ENCODE measurements at places on chromosomes 5 and 9. TPM values are rescaled to one million over a fixed set of nuclear protein-coding genes. Genes with fewer than 3 reads are reported as not detected.

DNA sequence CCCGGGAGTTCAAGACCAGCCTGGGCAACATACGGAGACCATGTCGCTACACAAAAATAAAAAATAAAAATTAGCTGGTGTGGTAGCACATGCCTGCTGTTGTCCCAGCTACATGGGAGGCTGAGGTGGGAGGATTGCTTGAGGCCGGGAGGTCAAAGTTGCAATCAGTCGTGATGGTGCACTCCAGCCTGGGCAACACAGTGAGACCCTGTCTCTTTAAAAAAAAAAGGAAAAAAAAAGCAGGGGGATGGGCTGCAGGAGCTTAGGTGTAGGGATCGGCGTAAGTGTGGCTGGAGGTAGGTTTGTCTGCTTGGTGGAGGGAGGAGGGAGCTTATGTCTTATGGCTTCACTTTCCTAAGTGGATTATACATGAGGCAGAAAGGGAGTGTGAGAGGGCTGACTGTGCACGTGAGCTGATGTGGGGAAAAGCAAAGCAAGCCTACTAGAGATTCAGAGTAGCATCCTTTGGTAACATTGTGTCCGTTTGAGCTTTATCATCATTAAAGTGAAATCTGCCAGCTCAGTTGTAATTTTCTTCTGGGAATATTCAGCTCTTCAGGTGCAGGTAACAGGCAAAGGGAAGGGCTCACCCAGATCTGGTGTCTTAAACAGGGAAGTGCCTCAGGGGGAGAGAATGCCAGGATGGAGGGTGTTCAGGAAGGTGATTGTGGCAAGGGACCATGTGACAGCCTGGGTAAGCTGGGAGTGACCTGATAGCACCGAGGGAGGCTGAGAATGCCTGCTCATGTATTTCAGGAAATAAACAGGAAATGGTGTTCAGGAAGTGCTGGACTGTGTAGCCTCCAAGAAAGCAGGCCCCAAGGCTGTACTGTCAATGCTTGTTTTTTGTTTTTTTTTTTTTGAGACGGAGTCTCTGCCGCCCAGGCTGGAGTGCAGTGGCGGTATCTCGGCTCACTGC lies 17.6 kb upstream of the SETX start:
- peaks cover 9% of the 10 kb centered on the region for H3K36me3 ChIP-seq
- H3K27ac ChIP-seq, result peak overlapping the region; percentile 83
- no peak for DNase-seq
- peaks cover 33% of the 10 kb centered on the region for H3K4me1 ChIP-seq
- peak overlapping the region; percentile 29 for H3K4me3 ChIP-seq
- no peaks in the 10 kb centered on the region for H3K27me3 ChIP-seq

DNA sequence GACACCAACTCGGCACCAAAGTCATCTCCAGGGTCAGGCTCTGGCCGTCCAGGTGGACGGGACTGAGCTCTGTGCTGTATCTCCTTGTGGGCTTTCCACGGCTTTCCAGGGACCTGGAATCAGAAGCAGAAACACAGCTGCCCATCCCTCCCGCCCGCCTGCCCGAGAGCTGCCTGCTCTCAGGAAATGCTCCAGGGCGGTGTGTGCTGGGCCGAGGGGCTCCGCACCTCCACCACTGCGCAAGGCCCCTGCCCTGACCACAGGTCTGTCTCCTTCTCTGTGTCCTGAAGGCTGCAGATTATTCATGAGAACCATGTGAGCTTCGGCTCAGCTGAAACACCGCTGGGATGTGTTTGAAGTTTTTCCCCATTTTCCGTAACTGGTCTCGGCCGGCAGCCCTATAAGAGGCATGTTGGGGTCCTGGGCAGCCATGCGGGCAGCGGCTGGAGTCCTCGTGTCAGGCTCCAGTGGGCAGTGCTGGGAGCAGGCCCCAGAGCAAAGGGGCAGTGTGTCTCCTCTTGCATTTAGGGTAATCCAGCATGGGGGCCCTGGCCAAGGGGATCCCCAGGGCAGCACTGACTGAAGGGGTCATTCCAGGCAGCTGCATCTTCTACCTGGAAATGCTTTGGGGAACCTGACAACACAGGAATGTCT lies 22.8 kb downstream of the NKD2 start:
- no peaks in the 10 kb centered on the region for H3K36me3 ChIP-seq
- no peaks in the 10 kb centered on the region for H3K4me1 ChIP-seq
- no peak overlapping the region for H3K27ac ChIP-seq
- peaks cover 7% of the 10 kb centered on the region for H3K27me3 ChIP-seq

DNA sequence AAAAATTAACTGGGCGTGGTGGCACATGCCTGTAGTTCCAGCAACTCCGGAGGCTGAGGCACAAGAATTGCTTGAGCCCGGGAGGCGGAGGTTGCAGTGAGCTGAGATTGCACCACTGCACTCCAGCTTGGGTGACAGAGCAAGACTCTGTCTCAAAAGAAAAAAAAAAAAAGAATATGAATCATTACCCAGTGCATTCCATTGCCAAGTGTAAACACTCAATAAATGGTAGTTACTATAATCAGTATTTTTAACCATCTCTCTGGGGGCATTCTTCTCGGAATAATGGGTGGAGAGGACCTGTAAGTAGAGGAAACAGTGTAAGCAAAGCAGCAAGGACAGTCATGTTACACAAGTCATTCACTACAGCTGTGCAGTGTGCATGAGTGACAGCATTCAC lies 13.8 kb upstream of the RANBP17 start:
- no peak overlapping the region for H3K4me3 ChIP-seq
- no peak for DNase-seq
- no peaks in the 10 kb centered on the region for H3K27me3 ChIP-seq
- no peaks in the 10 kb centered on the region for H3K4me1 ChIP-seq
- H3K27ac ChIP-seq, result no peak overlapping the region

GRCh38 chr5:52998552-52999313 lies 9.6 kb downstream of the ITGA2 start:
- no peak for DNase-seq
- H3K36me3 ChIP-seq, result no peaks in the 10 kb centered on the region
- H3K27ac ChIP-seq, result no peak overlapping the region
- H3K4me1 ChIP-seq, result no peaks in the 10 kb centered on the region
- H3K4me3 ChIP-seq, result no peak overlapping the region

- H3K4me3 ChIP-seq, result no peak overlapping the region
- H3K27me3 ChIP-seq, result no peaks in the 10 kb centered on the region
- H3K4me1 ChIP-seq, result no peaks in the 10 kb centered on the region
These were observed 62.9 kb upstream of the STXBP1 start for GRCh38 chr9:127549218-127549617.

DNA sequence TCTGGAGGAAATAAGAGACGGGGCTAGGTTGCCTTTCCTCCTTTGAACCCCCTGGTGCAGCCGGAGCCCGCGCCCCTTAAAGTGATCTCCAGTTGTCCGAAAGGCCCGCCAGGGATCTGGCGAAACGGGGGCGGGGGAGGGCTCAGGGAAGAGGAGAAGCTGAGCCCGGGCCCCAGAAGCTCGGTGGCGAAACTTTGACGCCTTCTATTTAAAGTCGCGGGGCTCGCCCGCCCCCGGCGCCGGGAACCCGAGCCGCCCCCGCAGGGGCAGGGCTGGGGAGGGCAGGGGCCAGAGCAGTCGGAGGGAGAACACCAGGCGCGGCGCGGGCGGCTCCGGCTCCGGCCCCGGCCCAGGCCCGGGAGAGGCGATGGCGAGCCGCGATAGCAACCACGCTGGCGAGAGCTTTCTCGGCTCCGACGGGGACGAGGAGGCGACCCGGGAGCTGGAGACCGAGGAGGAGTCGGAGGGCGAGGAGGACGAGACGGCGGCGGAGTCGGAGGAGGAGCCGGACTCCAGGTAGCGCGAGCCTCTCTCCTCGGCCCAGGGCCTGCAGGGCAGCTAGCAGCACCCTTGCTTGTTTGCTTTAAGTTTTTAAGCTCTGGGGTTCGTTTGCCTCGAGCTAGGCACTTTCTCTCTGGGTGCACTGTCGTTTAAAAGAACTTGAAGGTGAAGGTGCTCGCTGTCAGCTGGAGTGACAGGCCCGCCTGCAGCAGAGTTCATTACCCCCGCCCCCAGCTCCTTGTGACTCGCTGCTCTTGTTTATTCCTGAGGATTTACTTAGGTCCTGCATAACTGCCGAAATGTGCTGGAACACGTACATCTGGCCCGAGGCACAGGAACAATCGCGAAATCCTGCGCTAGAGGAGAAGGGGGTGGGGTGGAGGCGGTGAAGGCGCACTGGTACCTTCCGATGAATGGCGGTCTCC lies at the start of gene CMYA5:
TSS of gene CMYA5 (plus strand) at position 296 of the 926 bp plus-strand sequence. CDS start at position 368, 72 bp downstream.
- no peak for DNase-seq
- H3K36me3 ChIP-seq, result peaks cover 18% of the 10 kb centered on the region
- H3K4me3 ChIP-seq, result no peak within 1 kb of the TSS
- H3K27me3 ChIP-seq, result no peaks in the 10 kb centered on the region
- H3K4me1 ChIP-seq, result peaks cover 1% of the 10 kb centered on the region

DNA sequence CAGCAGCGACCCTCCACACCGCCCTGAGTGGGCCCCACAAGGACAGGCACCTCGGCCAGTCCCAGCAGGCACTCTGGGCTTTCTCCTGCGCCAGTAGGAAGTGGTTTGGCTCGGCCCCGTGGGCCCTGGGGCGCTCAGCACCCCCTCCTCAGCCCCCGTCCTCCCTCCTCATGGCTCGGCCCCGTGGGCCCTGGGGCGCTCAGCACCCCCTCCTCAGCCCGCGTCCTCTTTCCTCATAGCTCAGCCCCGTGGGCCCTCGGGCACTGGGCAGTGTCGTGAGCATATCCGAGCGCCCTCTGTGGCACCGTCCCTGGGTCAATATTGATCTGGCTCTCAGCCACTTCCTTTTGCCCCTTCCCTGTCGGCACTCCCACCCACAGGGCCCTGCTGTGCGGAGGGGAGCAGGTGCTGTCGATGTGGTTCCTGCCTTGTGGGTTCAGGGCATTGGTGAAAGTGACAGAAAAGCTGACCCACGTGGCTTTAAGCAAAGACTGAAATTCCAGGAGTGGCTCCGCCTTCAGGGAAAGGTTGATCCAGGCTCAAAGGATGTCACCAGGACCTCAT lies 5.5 kb upstream of the SCGB3A1 start:
- H3K36me3 ChIP-seq, result peaks cover 2% of the 10 kb centered on the region
- H3K4me1 ChIP-seq, result peaks cover 5% of the 10 kb centered on the region
- no peak overlapping the region for H3K27ac ChIP-seq

DNA sequence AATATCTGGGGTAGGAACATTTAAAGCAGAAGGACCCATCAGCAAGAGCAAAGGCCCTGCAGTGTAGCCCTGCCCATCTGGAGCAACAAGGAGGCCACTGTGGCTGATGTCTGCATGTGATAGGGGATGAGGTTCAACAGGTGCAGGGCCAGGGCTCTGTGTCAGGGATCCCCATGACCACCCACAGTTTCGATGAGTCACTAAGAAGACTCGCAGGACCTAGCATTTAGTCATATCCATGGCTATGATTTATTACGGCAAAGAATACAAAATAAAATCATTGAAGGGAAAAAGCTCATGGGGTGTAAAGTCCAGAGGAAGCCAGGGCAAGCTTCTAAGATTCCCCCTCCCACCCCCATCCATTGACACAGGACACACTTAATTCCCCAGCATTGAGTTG lies 188.6 kb downstream of the ADGRV1 start:
- no peaks in the 10 kb centered on the region for H3K36me3 ChIP-seq
- H3K4me3 ChIP-seq, result no peak overlapping the region
- H3K4me1 ChIP-seq, result no peaks in the 10 kb centered on the region

- peaks cover 75% of the 10 kb centered on the region for H3K27me3 ChIP-seq
- H3K4me3 ChIP-seq, result no peak overlapping the region
- H3K4me1 ChIP-seq, result no peaks in the 10 kb centered on the region
- no peak overlapping the region for H3K27ac ChIP-seq
- no peaks in the 10 kb centered on the region for H3K36me3 ChIP-seq
These were observed 74.6 kb downstream of the FOXD1 start for GRCh38 chr5:73373814-73374510.

- H3K36me3 ChIP-seq, result peaks cover 8% of the 10 kb centered on the region
- DNase-seq, result no peak
- H3K4me3 ChIP-seq, result peak overlapping the region; percentile 18
- no peaks in the 10 kb centered on the region for H3K27me3 ChIP-seq
These were observed 3.0 kb upstream of the TUBB4B start for GRCh38 chr9:137237759-137238726.

DNA sequence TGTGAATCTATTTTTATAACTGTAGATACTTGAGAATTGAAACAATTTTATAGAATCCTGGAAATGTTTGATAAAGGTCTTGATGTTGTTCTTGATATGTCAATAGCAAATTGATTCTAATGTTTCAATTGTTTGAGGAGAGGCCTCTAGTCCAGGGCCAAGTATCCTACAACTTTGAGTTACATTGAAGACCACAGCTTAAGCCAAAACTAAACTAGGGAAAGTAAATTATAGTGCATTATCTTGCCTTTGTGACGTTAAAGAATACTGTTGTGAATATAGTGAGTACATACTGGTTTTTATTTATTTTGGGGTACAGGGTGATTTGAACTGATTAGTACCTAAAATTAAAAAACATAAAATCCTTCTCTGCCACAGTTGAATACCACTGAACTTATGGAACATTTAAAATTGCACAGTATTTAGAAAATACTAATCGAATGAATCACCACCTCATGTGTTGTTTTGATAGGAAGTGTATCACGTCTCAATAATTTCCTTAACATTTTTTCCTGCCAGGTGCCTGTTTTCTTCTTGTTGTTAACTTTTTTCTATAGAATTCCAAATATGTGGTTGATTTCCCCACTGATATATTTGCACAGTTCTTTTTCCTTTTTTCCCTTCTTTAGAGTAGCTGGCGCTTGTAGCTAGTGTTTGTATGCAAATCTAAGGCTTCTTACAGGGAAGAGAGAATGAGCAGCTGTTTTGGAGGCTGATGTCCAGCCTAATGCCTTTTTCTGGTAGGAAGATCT lies 12.5 kb downstream of the ARHGEF28 start:
- no peaks in the 10 kb centered on the region for H3K36me3 ChIP-seq
- H3K27ac ChIP-seq, result no peak overlapping the region
- H3K4me3 ChIP-seq, result no peak overlapping the region
- peaks cover 37% of the 10 kb centered on the region for H3K27me3 ChIP-seq
- DNase-seq, result no peak

Gene RNF224
- total RNA-seq, result not detected

Gene CDX1
- not detected for total RNA-seq

Gene CARTPT
- total RNA-seq, result not detected

Data from activated T-cell treated with anti-CD3 and anti-CD28 coated beads, Interleukin-2, amount 50 U/mL, for 72 hours (primary cell).